ENCODE measurements at places on chromosomes 2 and 18. TPM values are rescaled to one million over a fixed set of nuclear protein-coding genes. Genes with fewer than 3 reads are reported as not detected.

TMEM131 gene
- 27.9 TPM for total RNA-seq

IHH gene
- total RNA-seq: not detected

PSMA8 gene
- total RNA-seq: 3.6 TPM

DNAJC5G gene
- not detected for total RNA-seq

CKAP2L gene
- 25.8 TPM for total RNA-seq

MCM6 gene
- 229 TPM for total RNA-seq

IKZF2 gene
- 12.9 TPM for total RNA-seq

All from activated naive CD8-positive, alpha-beta T cell treated with anti-CD3 and anti-CD28 coated beads for 36 hours (primary cell).